Activated T-cell treated with anti-CD3 and anti-CD28 coated beads for 4 hours (primary cell): ENCODE measurements at places on chromosomes 13 and 19.

DNA sequence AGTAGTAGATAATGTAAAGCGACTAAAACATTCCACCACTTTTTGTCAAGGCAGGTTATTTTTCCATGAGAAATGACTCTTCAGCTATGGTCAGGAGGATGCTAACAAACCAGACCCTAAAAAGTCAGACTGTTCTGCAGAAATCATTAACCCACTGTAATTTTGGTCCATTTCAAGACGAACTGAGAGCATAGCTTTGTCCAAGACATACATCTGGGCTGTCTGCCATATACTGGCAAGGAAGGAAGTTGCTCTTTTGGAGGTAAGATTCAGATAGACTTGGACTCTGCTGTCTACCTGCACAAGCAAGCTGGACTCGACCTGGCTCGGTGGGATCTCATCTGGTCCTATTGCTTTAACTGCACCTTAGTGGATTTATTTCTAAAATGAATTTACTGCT is 207.8 kb downstream of the POSTN start:
- DNase-seq = no peak

- DNase-seq = no peak
Observed at GRCh38 chr13:40376867-40377535, 289.4 kb downstream of the FOXO1 start.

DNA sequence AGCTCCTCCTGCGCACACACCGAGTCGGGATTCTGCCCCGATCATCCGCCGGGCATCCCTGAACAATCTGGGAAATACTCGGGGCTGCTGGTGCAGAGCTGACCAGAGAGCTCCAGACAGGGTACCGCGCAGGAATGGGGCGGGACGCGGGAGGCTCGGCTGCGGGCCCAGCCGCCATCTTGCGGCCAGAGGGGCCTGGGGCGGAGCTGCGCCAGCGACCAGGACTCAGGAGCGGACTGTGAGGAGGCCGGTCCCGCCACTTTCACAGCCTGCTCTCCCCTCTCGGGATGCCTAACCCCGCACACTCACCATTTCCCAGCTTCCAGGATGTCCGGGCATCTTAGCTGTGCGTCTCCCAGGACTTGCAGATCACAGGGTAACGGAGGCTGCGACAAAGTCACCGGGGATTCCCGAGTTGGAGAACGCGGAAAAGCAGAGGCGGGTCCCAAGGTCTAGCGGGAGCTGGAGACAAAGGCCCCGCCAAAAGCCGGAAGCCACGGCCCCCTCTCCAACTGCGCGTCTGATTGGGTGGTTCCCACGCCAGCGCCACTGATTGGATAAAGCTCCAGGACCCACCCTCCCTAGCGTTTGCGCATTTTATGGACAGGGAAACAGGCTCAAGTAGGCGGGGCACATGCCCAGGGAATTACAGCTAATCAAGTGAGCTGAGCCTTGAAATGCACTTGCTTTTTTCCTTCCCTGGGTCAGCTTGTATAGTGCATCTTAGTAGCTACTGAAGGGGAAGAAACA is 15.8 kb upstream of the ZNF43 start:
- DNase-seq = peak; percentile 79

GRCh38 chr19:54517483-54517882 is 14.9 kb downstream of the LAIR2 start:
- peak; percentile 31 for DNase-seq

GRCh38 chr13:106156468-106156867 is 379.0 kb downstream of the EFNB2 start:
- DNase-seq = no peak
